ENCODE measurements at places on chromosomes 2 and 18.
A peak's percentile ranks its signal among the peaks of the same experiment; 100 is the strongest.

DNA sequence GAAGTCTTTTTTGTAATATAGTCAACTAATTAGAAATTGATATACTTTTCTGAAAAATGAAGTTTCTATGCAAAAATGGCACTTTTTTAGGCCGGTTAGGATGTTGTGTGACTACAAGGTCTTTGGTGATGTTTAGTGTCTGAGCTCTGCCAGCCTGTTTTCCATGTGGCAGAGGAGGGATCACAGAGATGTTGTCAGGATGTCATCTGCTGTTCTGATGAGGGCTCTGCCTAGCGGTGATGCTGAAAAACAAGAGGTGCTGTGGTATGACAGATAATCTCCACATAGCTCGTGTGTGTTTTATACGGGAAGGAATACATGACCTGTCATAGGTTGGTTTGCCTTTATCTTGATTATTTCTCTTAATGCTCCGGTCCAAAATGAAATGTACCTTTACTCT is 12.0 kb upstream of the IAH1 start:
- no peak for DNase-seq

- DNase-seq = no peak
Measured at GRCh38 chr18:8601277-8602032, 7.8 kb upstream of the RAB12 start.

DNA sequence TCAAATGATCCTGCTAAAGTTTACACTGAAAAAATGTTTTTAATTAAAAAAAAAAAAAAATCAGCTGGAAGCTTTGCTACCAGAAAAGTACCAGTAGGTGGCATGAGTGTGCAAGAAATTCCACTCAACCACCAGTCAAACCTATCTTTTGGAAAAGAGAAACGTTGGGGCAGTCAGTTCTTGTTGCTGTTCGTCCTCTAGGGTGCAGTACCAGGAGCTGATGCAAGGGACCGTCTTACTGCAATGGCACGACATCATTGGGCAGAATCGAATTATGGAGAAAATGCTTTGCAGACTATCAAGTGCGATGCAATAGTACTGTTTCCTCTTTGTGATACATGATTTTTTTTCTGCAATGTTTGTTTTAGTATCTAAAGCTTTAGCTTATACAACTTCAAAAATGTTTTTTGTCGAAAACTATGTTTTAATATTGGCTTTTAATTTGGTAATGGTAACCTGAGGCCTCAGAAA is 18.3 kb downstream of the YPEL5 start:
- no peak for DNase-seq

DNA sequence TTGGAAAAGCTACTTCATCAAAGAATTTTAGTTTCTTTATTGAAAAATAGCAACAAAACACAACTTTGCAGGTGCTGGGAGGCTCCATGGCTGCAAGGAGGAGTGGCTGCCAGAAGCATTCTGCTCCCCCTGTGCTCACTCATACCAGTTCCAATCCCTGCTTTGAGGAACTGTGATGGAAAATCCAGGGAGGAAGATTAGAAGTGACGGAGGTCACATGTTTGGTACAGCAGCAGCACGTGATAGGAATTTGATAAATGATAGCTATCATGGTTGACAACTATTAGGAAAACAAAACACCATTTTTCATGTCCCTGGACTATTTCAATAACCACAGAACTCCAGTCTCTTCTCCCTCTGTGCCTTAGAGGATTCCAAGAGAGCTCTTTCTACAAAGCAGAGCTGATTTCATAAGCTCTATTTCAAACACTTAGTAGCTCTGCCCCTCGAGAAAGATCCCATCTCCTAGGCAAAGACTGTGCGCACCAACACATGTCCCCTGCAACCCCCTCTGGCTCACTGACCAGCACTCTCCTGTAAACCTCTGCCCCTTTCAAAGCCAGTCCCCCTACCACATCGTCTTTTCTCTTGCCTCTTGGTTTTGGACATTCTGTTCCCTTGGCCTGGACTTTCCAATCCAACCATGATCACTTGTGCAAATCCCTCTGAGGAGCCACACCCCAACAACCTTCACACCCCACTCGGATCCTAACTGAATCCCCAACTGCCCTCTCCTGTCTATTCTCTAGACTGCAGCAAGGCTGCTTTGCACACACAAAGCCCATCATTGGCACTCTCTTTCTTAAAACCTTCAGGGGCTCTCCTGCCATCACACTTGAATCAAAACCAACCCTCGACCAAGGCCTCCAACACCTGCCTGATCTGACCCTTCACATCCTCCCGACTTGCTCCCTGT is 352.4 kb upstream of the PKDCC start:
- DNase-seq = no peak

- no peak for DNase-seq
Measured at GRCh38 chr2:85001595-85001994, 30.6 kb downstream of the KCMF1 start.

DNA sequence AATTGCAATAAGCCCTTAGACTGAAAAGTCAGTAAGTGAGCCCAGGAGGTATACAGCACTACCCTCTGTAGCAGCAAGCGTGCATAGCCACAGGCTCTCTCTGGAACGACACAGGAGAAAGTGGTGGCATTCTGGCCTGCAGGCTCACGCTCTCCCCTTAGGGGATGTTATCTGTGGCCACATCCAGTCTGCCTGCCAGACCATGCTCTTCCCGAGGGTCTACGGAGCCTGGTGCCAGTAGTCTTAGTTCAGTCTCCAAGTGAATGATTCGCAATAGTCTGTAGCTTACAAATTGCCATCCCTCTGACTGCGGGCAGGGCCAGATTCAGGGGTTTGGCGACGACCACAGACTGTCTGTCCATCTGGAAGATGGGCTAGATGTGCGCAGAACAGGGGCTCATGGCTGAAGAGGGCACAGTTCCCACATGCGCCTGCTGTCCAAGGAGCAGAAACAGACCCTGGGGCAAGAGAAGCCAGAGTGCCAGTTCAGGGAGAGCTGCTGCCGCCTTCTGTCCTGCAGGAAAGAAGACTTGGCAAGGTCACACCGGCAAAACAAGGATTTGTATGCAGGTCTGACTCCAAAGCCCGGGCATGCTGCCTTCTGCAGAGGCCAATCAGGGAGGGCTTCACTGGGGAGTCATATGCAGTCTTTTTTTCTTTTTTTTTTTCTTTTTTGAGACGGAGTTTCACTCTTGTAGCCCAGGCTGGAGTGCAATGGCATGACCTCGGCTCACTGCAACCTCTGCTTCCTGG is 3.5 kb upstream of the KLF11 start:
- DNase-seq = no peak

- no peak for DNase-seq
Measured at GRCh38 chr18:74402806-74403433, 54.2 kb downstream of the DIPK1C start.

DNA sequence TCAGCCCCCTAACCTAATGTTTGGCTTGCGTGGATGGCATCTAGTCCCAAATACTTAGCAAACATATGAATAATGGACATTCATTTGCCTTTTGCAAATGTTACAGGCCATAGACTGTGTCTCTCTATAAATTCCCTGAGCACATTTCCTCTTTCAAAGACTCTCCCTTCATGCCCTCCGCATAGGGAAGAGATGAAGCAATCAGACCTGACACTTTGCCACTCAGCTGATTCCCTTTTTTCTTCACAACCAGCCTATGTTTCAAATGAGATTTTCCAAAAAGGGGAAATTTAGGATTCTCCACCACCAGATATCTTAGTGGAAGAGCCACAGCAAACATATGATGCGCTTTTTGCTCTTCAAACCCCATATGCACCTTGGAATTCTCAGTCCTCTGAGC is 453.7 kb downstream of the STK39 start:
- DNase-seq = no peak

- no peak for DNase-seq
Measured at GRCh38 chr2:86426271-86426670, 14.9 kb upstream of the KDM3A start.

DNA sequence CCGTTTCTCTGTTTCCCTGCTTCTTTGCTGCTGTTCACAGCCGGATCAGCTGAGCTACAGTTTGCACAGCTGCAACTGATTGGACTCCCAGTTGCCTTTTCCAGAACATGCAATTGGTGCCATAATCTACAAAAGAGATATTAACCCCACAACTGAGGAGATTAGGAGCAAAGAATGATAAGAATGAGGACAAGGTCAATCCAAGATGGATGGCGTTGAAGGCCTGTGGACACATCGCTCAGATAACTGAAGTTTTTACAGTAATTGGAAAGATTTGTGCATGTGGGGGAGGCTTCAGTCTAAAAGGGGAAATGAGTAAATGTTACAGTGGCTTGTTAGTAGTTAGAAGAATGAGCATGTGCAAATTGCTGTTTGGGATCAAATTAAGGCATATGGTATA is 263.2 kb downstream of the TGIF1 start:
- no peak for DNase-seq

GRCh38 chr18:63040788-63041410 is 278.7 kb downstream of the BCL2 start:
- DNase-seq = no peak

- no peak for DNase-seq
Measured at GRCh38 chr2:16623031-16623430, 42.6 kb downstream of the CYRIA start.

GRCh38 chr2:155308367-155309009 is 610.0 kb downstream of the KCNJ3 start:
- no peak for DNase-seq

DNA sequence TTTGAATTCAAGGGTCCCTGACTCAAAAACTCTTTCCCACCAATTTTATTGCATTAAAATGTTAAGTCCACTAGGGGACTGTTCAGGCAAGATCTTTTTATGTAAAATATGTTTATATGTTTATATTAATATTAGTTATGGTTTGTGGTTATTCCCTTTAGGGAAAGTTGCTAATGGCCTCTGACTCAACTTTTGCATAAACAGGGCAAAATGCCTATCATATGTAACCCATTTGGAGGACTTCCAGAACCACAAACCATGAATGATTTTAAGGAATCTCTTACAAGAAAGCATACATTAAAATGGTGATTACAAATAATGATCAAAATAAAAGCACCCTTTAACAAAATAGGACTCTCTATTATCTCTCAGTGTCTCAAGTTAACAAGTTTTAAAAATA is 1484.5 kb upstream of the ZEB2 start:
- DNase-seq = no peak

DNA sequence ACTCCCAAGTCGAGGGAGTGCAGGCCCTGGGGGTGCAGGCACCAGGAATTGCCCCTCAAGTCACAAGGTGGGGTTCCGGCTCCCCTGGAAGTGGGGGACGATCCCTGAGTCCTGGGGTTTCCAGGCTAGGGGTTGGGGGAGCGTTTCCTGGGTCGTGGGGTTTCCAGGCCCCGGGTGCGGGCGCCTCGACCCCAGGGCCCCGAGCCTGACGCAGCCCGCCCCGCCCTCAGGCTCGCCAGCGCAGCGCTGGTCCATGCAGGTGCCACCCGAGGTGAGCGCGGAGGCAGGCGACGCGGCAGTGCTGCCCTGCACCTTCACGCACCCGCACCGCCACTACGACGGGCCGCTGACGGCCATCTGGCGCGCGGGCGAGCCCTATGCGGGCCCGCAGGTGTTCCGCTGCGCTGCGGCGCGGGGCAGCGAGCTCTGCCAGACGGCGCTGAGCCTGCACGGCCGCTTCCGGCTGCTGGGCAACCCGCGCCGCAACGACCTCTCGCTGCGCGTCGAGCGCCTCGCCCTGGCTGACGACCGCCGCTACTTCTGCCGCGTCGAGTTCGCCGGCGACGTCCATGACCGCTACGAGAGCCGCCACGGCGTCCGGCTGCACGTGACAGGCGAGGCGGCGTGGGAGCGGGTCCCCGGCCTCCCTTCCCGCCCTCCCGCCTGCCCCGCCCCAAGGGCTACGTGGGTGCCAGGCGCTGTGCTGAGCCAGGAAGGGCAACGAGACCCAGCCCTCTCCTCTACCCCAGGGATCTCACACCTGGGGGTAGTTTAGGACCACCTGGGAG is 12.0 kb downstream of the SIGLEC15 start:
- peak; percentile 30 for DNase-seq

DNA sequence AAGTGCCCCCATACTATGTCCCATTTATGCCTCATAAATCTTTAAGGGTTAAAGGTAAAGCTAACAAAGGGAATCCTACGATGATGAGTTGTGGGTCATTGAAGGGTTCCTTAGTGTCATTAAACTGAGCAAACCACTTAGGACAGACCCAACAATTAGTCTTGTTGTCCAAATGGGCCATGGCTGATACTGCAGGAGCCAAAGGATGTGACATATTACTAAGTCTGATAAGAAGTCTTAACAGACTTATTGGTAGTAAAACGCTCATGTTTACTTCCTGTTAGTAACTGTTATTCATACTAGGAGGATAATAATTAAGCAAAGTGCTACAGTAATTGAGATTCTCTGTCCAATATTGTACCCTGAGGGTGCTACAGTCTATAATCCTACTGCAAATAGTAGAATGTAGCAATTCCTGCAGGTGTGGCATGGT is 96.8 kb downstream of the PTPN4 start:
- DNase-seq = no peak

DNA sequence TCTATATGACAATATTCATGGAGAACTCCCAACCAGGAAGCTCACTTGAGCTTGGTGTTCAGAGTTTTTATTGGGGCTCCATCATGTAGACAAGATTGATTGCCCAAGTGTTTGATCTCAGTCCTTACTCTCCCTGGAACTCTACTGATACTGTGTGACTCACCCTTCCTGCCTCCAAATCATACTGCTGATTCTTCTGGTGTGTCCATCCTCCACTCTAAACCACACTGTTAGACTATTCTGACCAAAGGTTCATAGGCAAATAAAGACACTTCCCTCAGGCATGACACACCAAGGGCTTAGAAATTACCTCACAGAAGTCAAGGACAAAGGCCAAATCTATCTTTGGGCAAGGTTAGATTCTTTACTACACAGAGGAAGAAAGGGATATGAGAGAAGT is 107.9 kb upstream of the CDH20 start:
- DNase-seq = no peak

DNA sequence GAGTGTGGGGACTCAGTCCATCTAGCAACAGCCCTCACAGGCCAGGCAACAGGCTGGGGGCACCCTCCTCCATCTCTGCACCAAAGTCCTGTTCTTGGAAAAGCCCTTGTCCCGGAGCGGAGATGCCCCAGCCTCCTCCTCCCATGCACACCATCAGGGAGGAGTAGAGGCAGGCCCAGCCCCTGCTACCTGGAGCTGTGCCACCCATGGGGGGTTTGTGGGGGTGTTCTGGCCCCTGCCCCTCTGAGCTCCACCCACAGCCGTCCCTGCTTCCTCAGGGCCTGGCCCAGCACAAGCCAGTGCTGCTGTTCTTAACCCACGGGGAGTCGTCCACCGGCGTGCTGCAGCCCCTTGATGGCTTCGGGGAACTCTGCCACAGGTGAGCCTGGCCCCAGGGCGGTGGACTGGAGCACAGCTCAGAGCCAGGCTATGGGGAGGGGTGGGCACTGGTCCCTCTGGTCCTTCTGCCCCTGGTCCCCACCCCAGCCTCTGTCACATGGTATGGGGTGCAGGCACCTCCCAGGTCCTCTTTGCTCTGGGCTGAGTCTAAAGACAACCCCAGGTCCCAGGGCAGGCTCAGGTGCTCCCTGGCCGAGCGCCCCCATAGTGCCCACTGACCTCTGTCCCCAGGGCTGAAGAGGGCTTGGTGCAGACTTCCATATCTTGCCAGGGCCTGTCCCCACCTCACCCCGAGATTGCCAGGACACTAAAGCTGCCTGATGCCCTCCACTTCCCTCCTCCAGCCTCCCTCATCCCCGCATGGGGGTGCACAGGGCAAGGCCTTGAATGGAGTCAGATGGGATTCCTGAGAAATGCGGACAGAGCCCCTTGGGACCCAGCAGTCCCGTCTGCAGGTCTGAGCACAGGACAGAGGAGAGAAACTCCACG is 2.7 kb downstream of the AGXT start:
- no peak for DNase-seq

- DNase-seq = no peak
Measured at GRCh38 chr2:164847981-164848741, 6.5 kb upstream of the COBLL1 start.

Measured in stimulated activated CD8-positive, alpha-beta memory T cell treated with anti-CD3 and anti-CD28 coated beads, Interleukin-2, amount 100 ng/mL, for 48 hours (primary cell).